Natural killer cell (primary cell): ENCODE measurements at places on chromosomes 13 and 19.

DNA sequence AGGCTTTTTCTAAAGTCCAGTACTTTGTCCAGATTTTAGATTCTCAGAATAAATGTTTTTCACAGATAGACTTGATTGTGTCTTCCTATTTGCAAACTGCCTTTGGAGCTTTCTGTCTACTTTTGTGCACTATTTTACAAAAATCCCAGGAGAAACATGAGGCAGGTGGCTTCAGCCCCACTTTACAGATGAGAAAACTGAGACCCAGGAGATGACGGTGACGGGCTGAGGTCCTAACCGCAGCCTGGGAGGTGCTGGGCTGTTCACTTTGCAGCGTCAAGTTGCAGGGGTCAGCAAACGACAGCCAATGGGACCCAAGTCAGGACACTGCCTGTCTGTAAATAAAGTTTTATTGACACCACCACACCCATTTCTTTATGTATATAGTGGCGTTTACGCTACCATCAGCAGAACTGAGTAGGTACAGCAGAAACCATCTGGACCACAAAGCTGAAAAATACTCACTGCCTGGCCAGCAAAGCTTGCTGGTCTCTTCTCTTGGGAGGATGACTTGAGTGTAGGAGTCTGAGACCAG lies 6.8 kb upstream of the KDM4B start:
- H3K4me3 ChIP-seq, result no peak overlapping the region
- no peak overlapping the region for H3K27ac ChIP-seq
- no peaks in the 10 kb centered on the region for H3K4me1 ChIP-seq
- H3K27me3 ChIP-seq, result no peaks in the 10 kb centered on the region
- H3K36me3 ChIP-seq, result no peaks in the 10 kb centered on the region

- H3K4me1 ChIP-seq, result peaks cover 76% of the 10 kb centered on the region
- H3K27ac ChIP-seq, result peak overlapping the region; percentile 70
- DNase-seq, result peak; percentile 82
- peaks cover 29% of the 10 kb centered on the region for H3K36me3 ChIP-seq
Observed at GRCh38 chr13:46172531-46172991, 9.4 kb downstream of the LCP1 start.

DNA sequence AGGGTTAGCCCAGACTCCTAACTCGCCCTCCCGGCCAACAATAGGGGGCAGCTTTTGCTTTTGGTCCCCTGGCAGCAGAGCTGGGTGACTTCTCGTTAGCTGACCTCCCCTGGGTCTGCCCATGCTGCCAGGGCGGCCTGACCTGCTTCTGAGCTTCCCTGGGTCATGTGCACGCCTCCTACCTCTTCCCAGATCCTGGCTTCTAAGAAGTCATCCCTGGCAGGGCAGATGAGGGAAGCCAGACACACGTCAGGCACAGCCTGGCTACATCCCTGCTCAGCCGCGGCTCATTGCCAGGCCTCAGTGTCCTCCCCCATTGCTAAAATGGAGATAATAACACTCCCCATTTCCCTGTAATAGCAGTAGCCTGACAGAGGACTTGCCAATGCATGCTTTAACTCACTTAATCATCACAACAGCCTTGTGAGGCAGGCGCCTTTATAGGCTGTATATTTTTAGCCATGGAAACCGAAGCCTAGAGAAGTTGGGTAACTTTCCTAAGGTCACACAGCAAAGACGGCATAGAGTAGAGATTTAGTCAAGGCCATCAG lies 2.1 kb downstream of the KCNK6 start:
- no peaks in the 10 kb centered on the region for H3K27me3 ChIP-seq
- peaks cover 38% of the 10 kb centered on the region for H3K4me1 ChIP-seq
- no peak overlapping the region for H3K27ac ChIP-seq
- H3K36me3 ChIP-seq, result no peaks in the 10 kb centered on the region
- H3K4me3 ChIP-seq, result no peak overlapping the region

- H3K27ac ChIP-seq, result no peak overlapping the region
- no peak for DNase-seq
- peaks cover 27% of the 10 kb centered on the region for H3K4me1 ChIP-seq
Observed at GRCh38 chr19:56670961-56671612, 470 bp downstream of the ZNF835 start.

DNA sequence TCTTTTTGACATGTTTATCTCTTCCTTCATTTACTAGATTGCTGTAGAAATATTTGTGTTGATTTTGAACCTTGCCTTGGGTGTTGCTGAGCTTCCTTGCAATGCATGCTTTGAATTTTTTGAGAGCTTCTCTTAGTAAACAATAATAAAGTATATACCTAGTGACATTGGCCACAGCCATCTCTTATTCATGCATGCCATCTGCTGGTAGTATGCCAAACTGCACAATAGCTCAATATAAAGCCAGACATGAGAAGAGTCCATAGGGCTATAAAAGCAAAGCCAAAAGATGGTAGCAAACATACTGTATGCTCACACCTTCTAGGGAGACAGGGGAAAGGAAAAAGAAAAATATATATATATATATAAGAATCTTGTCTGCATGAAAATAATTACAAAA lies 18.9 kb upstream of the ZSCAN5A start:
- no peak for DNase-seq
- H3K4me3 ChIP-seq, result no peak overlapping the region
- no peaks in the 10 kb centered on the region for H3K27me3 ChIP-seq
- H3K36me3 ChIP-seq, result no peaks in the 10 kb centered on the region

DNA sequence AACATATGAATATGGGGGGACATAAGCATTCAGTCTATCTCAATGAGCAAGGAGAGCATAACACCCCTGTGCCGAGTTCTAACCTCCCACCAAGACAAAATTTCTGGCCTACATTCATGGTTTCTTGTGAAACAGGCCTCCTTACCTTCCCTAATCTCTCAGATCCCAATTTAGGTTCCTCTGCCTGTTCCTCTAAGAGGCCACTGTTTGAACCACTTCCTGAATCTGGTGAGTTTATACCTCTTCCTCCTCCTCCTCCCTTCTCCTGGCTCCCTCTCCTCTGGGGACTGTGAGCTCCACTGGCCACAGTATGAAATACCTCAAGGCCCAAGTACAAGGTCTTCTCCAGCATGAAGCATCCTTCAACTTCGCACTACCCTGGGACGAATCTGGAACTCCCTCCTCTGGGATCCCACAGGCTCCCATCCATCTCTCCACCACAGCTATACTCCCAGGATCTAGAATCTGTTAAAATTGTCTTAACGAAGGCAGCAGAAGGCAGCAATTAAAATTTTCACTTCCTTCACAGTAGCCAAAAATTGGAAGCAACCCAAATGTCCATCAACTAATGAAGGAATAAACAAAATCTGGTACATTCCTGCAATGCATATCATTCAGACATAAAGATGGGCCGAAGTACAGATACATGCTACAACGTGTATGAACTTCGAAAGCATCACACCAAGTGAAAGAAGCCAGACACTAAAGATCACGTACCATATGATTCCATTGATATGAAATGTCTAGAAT lies 7.8 kb upstream of the SIGLECL1 start:
- no peaks in the 10 kb centered on the region for H3K36me3 ChIP-seq
- no peaks in the 10 kb centered on the region for H3K27me3 ChIP-seq
- no peak for DNase-seq

DNA sequence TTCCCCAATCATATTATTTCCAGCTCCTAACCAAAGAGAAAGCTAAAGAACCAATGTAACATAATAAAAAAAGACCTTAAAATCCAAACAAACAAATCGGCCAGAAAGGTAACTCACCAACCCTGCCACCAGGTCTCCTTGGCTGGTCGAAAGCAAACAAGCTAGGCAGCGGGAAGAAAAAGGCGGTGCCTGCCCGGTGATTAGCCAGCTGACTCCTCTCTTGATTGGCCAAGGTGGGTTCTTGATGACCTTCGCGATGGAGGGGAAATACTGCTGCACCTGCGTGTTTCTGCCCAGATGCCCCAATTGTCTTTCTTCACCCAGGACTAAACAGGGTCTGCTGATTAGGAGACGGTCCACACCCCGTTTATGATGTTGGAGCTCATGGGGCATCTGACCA lies at the start of gene NLRP11:
NLRP11 (minus strand) TSS at position 154 of the 400 bp plus-strand sequence. CDS start 13,825 bp downstream, outside the sequence.
- no peaks in the 10 kb centered on the region for H3K4me1 ChIP-seq
- H3K4me3 ChIP-seq, result no peak within 1 kb of the TSS
- DNase-seq, result no peak
- H3K36me3 ChIP-seq, result no peaks in the 10 kb centered on the region

DNA sequence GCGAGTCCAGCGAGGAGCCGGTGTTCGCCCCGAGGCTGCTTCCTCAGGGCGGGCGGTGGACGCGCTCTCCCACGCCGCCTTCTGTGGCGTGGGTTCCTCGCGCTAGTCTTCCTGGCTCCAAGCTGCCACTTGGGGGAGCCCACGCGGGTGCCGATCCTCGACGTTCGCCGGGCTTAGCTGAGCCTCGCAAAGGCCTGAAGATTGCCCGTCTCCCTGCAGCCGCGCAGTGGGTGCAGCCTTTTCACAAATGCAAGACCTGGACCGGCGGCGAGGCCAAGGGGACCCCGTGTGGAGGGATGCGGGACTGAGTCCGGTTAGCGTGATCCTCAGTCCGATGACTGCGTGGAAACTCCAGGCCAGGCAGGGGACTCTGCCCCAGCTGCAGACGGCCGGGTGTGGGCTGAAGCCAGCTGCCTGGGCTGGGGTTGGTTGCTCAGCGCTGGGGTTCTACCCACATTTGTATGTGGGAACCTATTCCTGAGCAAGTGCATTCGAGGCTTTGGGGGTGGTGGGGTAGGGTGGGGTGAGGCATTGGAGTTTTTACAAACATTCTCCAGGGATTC lies 16.6 kb upstream of the LRP3 start:
- no peak for DNase-seq
- peak overlapping the region; percentile 86 for H3K27ac ChIP-seq
- peak overlapping the region; percentile 85 for H3K4me3 ChIP-seq
- peaks cover 39% of the 10 kb centered on the region for H3K4me1 ChIP-seq
- no peaks in the 10 kb centered on the region for H3K36me3 ChIP-seq

GRCh38 chr19:55165952-55166529 lies 372 bp downstream of the DNAAF3 start:
- no peaks in the 10 kb centered on the region for H3K36me3 ChIP-seq
- no peak overlapping the region for H3K27ac ChIP-seq
- peaks cover 17% of the 10 kb centered on the region for H3K4me1 ChIP-seq
- peaks cover 37% of the 10 kb centered on the region for H3K27me3 ChIP-seq

- no peaks in the 10 kb centered on the region for H3K27me3 ChIP-seq
- DNase-seq, result no peak
- no peak overlapping the region for H3K4me3 ChIP-seq
- H3K4me1 ChIP-seq, result no peaks in the 10 kb centered on the region
Observed at GRCh38 chr13:41985788-41986508, 25.0 kb upstream of the VWA8 start.

GRCh38 chr19:3612901-3613741 lies 6.4 kb upstream of the TBXA2R start:
- peaks cover 16% of the 10 kb centered on the region for H3K4me1 ChIP-seq
- no peak overlapping the region for H3K4me3 ChIP-seq
- peaks cover 29% of the 10 kb centered on the region for H3K36me3 ChIP-seq

DNA sequence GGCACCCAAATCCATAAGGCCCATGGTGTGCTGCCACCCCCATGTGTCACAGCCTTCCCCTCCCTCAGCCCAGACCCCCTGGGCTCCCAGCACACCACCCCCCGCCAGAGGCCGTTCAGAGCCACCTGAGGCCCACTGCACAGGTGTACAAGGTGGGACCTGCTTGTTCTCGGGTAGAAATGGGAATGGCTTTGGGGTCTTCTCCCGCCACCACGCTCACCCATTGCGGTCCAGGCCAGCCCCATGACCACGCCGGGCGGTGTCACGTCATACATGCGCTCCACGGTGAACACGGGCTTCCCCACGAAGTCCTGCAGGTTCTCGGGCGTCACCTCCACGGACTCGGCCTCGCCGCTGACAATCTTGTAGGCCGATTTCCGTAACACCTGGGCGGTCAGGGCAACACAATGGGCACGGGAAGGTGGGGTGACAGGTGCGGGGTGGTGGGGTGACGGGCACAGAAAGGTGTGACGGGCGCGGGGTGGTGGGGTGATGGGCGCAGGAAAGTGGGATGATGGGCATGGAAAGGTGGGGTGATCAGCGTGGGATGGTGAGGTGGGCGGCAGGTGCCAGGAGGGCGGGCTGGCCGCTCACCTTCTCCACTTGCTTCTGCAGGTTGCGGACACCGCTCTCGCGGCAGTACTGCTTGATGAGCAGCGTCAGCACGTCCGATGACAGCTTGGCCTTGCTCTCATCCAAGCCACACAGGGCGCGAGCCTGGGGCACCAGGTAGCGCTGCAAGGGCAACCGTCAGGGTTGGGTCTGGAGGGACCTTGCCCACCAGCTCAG lies 4.3 kb downstream of the RPL36 start:
- no peak overlapping the region for H3K4me3 ChIP-seq
- H3K36me3 ChIP-seq, result peaks cover 57% of the 10 kb centered on the region
- no peaks in the 10 kb centered on the region for H3K27me3 ChIP-seq
- DNase-seq, result no peak
- H3K27ac ChIP-seq, result no peak overlapping the region

GRCh38 chr13:93222976-93223375 lies 3.6 kb upstream of the GPC6 start:
- H3K36me3 ChIP-seq, result no peaks in the 10 kb centered on the region
- peaks cover 8% of the 10 kb centered on the region for H3K27me3 ChIP-seq
- no peaks in the 10 kb centered on the region for H3K4me1 ChIP-seq
- DNase-seq, result no peak
- no peak overlapping the region for H3K4me3 ChIP-seq
- no peak overlapping the region for H3K27ac ChIP-seq

DNA sequence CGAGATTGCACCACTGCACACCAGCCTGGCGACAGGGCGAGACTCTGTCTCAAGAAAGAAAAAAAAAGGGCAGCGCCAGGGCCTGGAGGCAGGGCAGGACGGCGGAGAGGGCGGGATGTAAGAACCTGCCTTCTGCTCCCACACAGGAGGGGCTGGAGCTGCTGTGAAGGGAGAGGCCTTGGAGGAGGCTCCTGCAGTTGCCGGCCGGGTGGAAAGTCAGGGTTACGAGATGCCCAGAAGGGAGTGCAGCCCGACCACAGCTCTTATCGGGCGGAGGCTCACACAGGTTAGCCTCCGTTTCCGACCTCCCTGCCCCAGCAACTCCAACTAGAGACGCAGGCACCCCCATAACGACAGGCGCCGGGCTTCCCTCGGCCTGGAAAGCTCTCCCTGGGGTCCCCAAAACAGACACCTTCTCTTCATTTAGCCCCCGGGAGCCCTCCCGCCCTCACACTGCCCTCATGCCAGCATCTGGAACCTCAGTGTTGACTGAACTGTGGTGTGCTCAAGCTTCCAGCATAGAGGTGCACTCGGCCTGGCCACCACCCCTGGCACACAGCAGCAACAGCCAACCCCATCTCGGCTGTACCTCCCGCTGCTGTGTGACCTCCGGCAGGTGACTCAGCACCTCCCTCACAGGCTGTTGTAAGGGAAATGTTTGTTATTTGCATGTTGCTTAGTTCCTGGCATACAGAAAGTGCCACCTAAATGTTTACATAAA lies 1.4 kb downstream of the PLPP2 start:
- H3K27ac ChIP-seq, result no peak overlapping the region
- H3K4me3 ChIP-seq, result no peak overlapping the region
- peak; percentile 58 for DNase-seq
- no peaks in the 10 kb centered on the region for H3K36me3 ChIP-seq
- peaks cover 24% of the 10 kb centered on the region for H3K27me3 ChIP-seq

DNA sequence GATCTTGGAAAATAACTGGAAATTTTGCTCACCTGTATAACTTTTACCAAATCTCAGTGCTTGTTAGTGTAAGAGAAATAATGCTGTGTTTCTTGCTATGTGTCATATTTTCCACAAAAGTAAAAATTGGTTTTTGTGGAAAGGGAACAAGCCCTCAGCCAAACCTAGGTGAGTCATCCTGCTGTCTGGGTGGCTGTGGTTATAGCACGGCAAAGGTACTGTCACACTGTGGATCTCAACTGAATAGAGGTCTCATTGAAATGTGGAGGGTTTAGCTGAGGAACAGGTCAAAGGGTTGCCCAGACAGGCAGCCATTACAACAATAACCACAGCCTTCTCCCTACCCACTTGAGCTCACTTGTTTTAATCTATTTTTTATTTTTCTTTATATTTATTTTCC lies 338.8 kb upstream of the DACH1 start:
- no peak overlapping the region for H3K4me3 ChIP-seq
- H3K4me1 ChIP-seq, result no peaks in the 10 kb centered on the region
- H3K27me3 ChIP-seq, result no peaks in the 10 kb centered on the region
- no peak overlapping the region for H3K27ac ChIP-seq
- H3K36me3 ChIP-seq, result no peaks in the 10 kb centered on the region
